ENCODE measurements at places on chromosomes 3 and 15.

DNA sequence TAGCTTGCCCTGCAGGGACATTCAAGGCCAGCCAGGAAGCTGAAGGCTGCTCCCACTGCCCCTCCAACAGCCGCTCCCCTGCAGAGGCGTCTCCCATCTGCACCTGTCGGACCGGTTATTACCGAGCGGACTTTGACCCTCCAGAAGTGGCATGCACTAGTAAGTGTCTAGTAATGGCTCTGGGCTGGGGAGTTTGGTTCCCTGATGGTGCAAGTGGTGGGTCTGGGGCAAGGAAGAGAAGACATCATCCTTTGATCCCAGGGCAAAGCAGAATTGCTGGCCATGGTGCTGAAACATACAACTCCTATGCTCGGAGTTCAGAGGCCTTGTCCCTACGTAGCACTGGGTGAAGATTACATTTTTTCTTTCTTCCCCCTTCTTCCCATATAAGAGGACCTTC, 311.4 kb downstream of the EPHB1 start:
- DNase-seq = peak; percentile 60

- no peak for DNase-seq
Observed at GRCh38 chr3:184228376-184229137, 828 bp upstream of the VWA5B2 start.

DNA sequence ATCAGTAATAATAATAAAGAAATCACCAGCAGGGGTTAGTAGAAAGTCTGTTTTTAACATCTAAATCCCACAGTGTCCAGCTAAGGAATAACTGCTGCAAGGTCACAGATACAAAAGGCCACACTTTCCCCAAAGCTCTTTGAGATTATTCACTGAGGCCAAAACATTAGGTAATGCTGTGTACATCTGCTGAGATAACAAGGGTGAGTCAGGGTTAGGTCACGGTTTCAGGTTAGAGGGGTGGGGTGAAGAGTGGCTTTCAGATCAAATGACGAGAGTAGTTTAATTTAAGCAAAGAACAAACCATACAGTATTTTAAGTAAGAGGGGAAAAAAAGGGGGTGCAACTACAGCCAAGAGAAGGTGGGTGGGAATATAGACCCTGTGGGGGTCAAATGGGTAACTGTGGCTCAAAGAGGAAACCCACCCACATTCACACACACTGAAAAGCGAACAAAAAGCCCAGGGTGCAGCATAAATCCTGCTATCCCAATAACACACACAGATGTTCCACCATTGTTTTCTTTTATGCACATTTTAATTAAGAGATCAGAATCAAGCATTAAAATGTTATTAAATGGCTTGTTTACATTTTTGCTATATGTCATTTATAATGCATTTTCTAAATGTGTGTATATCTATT, 412.9 kb downstream of the TIGIT start:
- no peak for DNase-seq

DNA sequence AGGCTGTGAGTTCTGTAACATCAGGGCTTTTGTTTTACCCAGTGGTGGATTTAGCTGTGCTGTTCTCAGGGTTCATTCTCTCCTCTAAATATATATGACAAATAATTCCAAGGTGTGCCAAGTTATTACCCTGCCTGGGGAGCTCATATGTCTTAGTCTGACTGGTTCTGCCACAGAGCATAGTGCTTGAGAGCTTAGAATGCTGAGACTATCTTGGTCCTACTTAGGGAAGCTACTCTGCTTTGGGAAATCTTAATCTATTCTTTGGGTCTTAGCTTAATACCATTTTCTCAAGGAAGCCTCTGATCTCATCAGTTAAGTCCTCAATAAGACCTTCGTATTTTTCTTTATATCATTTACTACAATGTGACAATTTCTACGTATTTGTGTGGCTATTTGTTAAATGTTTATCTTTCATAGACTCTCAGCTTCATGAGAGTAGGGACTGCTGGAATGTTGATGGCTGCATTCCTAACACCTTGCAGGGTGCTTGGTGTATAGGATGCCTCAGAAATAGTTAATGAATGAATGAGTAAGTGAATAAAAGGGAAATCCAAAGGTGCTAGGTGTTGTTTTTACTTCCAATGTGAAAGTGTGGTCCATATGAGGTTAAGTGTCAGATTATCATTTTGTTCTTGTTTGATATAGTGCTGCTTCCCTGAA, 1.8 kb downstream of the OTOL1 start:
- DNase-seq = no peak

DNA sequence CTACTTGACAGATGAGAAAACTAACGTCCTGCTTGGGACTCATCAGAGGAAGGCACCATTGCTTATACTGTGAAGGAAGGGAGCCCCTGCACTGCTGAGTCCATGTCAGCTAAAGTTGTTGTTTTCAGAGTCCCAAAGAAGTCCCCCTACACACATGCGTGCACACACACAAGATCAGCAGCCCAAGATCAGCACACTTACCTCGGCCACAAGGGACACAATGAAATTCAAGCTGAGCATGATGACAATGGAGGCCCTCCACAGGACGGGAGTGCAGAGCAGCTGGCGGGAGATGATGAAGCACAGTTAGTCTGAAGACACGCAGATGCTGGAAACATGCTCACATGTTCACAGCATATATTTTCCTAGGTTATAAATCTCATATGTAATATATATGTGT, 28.6 kb upstream of the ATP13A5 start:
- DNase-seq = no peak

DNA sequence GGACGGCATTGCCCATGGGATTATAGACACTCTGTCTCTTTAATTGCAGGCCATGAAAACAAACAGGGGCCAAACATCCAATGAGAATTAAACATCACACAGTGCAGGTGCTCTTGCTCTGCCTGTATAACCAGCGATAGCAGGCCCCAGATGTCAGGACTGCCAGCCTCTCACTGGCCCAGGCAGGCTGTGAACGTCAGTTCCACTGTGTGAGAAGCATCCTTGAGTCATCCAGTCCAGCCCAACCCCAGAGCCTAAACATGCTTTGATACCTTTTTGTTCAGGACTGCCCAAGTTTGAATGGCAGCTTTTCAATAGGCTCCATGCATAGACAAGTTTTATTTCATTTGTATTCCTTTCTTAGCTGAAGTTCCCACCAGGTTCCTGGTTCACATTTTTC, 189.8 kb downstream of the SLCO3A1 start:
- DNase-seq = no peak

DNA sequence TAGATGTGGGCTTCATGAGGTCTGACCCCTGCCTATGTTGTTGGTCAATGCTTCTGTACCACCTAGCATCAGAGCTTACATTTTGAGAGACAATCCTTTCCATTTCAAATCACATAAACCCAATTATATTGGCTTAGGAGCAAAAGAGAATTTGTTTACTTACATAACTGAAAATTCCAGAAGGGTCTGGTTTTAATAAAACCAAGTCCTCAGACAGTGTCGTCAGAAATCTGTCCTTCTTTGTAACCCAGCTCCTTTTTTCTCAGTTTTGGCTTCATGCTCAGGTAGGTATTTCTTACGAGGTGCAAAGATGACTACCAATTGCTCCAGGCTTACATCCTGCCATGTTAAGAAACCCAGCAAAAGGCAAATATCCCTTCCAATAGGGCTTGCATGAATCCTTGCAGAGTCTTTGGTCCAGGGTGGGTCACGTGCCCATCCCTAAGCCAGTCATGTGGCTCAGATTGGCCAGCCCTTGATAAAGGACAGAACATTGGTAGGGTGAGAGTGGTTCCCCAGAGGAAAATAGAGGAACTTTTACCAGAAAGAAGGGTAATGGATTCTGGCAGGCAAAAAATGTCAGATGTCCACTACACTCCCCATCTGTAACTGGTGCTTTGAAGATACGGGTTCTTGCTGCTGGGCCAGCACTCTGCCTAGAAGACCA, 50.2 kb upstream of the VILL start:
- DNase-seq = no peak

DNA sequence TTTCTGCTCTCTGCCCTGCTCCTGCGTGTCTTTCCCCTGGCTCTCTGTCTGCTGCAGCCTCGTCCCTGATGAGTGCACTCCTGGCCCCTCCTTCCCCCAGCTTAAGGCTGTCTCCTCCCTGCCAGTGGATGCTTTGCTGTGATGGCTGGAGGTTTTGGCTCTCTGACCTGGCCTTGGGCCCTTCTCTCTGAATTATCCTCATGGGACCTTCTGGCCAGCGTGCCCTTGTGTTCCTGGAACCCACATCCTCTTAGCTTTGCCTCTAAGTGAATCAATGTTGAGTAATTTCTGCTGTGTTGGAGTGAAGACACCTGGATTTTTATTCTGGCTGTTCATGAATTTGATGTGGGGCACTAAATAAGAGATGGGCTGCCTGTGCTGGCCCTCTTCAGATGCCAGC, 9.8 kb upstream of the TNFAIP8L3 start:
- no peak for DNase-seq

GRCh38 chr3:141360888-141361598, 7.3 kb upstream of the ZBTB38 start:
- DNase-seq = no peak
